Stimulated activated CD4-positive, alpha-beta T cell treated with anti-CD3 and anti-CD28 coated beads, Interleukin-1b, Interleukin-23, amount 100 ng/mL, for 1 hour (primary cell): ENCODE measurements at places on chromosomes 3 and 15.

DNA sequence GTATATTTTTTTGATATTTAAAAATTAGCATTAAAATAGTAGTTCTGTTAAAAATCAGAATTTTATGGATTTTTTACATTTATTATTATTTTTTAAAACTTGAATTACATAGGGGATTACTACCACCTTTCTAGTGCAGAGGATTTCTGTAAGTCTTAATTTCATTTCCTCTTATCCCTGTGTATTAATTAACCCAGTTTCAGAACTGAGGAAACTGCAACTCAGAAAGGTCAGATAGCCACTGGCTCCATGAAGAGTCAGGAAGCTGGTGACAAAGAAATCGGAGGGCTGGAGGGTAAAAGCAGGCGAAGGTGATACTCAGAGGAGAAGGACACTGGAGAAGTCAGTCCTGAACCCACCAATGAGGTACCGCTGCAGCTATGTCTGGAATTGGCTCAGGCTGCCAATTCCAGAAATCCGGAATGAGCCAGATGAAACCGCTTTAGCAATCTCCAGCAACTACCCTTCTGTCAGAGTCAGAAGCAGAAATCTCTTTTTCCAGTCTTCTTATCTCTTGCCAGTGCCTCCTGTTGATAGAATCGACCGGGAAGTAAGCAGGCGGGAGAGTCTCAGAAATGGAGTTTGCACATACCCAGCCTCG lies 308.5 kb downstream of the SV2B start:
- no peak for DNase-seq

- no peak for DNase-seq
Measured at GRCh38 chr3:13262493-13263211, 157.5 kb downstream of the NUP210 start.

- no peak for DNase-seq
Measured at GRCh38 chr3:144380849-144381248, 409.2 kb downstream of the DIPK2A start.

- no peak for DNase-seq
Measured at GRCh38 chr3:11592445-11593298, 51.0 kb downstream of the VGLL4 start.

GRCh38 chr3:194570235-194570634 lies 63.0 kb downstream of the TMEM44 start:
- no peak for DNase-seq

- no peak for DNase-seq
Measured at GRCh38 chr3:37995652-37996641, 5.4 kb downstream of the VILL start.

- no peak for DNase-seq
Measured at GRCh38 chr15:60541481-60542299, 62.7 kb upstream of the ICE2 start.

GRCh38 chr15:22979238-22980188 lies 655 bp downstream of the CYFIP1 start:
- DNase-seq, result no peak

- DNase-seq, result no peak
Measured at GRCh38 chr3:172478116-172478515, 29.9 kb upstream of the GHSR start.

DNA sequence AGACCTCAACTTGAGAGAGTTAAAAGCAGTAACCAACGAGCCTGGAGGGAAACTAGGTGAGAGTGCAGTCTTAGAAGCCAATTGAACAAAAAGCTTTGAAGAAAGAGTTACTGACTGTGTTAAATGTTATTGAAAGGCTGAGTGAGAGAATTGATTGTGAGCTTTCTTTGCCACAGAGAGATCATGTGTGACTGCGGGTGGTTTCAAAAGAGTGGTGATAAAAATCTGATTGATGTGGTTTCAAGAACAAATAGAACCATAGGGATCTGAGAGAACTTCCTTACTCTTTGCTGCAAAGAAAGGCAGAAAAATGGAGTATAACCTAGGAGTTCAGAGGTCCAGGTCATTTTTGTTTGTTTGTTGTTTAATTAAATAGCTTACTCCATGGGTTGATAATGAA lies 759.9 kb upstream of the ALCAM start:
- no peak for DNase-seq

GRCh38 chr3:15649858-15650257 lies 48.3 kb downstream of the BTD start:
- no peak for DNase-seq

DNA sequence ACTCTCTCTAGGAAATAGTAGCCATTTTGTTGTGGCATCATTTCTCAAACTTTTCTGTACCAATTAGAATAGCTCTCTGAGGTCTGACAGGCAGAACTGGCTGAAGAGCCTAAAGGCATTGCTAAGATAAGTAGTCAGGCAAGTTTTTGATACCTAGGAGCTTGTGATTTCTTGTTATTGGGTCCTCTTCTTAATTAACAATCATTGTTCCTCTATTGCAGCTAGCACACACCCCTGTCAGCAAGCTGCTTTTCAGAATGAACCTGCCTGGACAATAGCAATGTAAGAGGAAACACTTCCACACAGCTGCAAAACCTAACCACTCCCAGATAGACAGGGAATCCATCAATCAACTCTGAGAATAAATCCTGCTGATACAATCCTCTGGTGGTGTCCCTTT lies 403.9 kb upstream of the TBL1XR1 start:
- no peak for DNase-seq

- DNase-seq, result no peak
Measured at GRCh38 chr3:195085356-195086130, 185.4 kb downstream of the XXYLT1 start.

- DNase-seq, result no peak
Measured at GRCh38 chr15:70627734-70628548, 135.4 kb downstream of the UACA start.

- DNase-seq, result no peak
Measured at GRCh38 chr15:66170716-66171115, 82.8 kb downstream of the MEGF11 start.

DNA sequence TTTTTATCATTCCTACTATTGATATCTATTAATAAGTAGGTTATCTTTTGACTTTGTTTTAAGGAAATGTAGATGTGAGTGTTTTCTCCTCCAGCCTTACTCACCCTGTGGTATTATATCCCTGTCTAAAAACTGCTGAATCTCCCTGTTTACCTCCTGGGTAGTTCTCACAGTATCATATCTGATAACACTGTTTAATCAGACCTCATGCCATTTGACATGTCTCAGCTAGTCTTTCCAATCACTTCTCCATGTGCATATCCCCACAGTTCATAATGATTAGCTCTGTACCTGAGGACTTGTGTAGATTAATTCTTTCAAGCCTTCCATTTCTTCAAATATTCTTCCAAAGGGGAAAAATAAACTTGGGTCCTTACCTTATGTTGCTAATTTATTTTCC lies 30.7 kb downstream of the DUOX2 start:
- no peak for DNase-seq

- DNase-seq, result no peak
Measured at GRCh38 chr15:55993804-55994560, 570 bp upstream of the NEDD4 start.

- DNase-seq, result no peak
Measured at GRCh38 chr3:139988472-139989156, 53.6 kb downstream of the CLSTN2 start.

GRCh38 chr3:49807431-49808114 lies 4.5 kb downstream of the INKA1 start:
- no peak for DNase-seq

- no peak for DNase-seq
Measured at GRCh38 chr3:8610951-8611350, 33.6 kb downstream of the SSUH2 start.

- DNase-seq, result no peak
Measured at GRCh38 chr15:40282147-40282868, 556 bp downstream of the ANKRD63 start.

GRCh38 chr3:141764986-141765385 lies 1.8 kb downstream of the GRK7 start:
- no peak for DNase-seq

DNA sequence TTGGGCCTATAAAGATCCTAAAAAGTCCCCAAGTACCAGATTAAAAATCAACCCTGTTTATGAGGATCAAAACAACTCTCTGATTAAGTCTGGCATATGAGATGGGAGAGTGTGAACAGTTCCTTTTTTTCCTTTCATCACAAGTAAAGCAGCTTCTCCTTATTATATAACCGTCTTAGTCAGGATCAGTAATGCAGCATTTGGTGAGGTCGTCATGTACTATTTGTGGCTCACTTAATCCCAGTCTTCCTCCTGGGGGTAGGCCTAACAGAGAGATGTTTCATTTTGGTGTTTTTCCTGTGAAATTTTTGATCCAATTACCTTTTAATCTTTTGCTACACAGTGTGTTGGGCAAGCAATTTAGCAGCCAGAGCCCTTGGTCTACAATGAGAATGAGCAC lies 333.1 kb upstream of the KCNMB2 start:
- no peak for DNase-seq

DNA sequence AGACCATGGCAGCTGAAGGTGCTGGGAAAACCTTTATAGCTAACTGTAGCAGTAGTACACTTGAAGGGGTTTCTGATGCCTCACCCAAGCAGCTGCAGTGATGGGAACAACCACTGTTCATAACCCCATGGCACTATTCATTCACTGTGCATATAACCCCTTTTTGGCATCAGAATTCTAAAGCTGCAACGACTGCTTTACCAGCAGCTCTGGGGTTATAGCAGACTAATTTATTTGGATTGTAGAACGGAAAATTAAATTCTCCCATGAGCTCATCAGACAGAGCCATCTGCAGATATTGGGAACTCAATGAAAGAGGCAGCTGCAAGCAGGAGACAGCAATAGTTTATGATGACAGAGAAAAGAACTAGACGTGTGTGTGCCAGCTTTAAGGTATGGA lies 28.6 kb downstream of the TFDP2 start:
- DNase-seq, result no peak

GRCh38 chr3:188194332-188194731 lies 40.4 kb downstream of the LPP start:
- DNase-seq, result no peak

- no peak for DNase-seq
Measured at GRCh38 chr15:87687523-87687870, 569.0 kb downstream of the NTRK3 start.

DNA sequence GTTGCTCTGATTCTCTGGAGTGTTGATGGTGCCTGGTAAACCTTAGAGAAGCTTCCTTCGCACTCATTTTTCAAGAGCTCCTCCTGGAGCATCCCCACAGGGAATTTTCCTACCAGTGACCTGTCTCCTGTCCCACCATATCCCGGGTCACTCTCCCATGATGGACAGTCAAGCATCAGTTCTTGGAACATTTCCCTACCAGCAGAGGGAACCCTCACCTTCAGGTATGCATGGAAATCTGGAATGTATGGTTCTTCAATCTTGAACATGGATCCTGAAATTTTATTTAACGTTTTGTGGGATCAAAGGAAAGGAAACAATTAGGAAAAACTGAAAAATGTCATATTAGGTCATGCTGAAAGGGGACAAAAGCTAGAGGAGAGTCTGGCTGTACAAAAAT lies 153.8 kb downstream of the SPATA16 start:
- DNase-seq, result no peak

- DNase-seq, result no peak
Measured at GRCh38 chr15:49675041-49675440, 54.2 kb downstream of the DTWD1 start.

DNA sequence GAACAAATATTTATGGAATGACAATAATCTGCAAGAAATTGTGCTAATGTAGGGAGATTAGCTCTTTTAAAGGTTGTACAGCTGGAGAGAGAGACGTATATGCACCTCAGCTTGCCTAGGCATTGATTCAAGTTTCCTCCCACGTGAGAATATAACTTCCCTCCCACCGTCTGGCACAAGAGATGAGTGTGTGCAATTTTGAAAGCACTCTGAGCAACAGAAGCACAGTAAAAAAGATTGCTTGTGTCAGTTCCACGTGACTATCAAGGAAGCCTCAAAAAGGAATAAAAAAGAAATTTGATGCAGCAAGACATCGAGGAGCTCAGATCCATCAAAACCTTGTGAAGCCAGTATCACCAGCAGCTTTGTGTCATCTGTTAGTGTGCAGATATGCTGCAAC lies 435.3 kb downstream of the TUSC7 start:
- DNase-seq, result no peak

- no peak for DNase-seq
Measured at GRCh38 chr3:2870724-2871333, 239.3 kb downstream of the IL5RA start.

DNA sequence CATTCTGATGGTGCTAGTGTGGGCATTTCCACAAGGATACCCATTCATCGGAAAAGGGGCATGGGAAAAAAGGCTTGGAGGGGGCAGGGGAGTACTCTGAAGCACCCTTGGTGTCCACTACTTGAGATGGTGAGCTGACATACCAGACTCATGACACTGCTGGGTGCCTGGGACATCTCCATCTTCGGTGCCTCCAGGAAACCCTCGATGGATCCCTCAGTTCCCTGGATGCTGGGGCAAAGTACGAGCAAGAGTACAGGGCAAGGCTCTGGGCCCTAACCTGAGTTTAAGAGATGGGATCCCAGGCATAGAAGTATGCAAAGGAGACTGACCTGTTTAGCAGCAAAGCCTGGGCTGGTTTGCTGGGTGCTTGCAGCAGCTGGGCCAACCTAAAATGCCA lies 5.2 kb upstream of the IP6K1 start:
- DNase-seq, result no peak

DNA sequence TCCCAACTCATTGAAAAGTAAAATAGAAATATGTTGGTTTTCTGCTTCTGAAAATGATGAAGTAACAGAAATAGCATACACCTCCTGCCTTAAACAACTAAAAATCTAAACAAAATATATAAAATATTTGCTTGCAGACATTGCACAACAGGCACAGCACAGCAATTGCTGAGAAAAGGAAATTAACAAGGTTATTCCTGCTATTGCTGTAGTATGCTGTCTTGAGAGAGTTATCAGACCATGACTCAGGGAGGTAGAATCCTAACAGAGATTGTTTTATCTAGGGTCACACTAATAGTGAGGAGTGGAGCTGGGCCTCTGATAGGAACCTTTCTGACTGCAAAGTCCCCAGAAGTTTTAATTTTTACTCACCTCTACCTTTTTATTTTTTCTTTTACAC lies 72.6 kb downstream of the ZBTB20 start:
- no peak for DNase-seq

GRCh38 chr3:132342183-132342582 lies 25.0 kb downstream of the ACP3 start:
- no peak for DNase-seq

GRCh38 chr3:183538486-183538885 lies 17.0 kb downstream of the KLHL6 start:
- no peak for DNase-seq
